CD4-positive, alpha-beta T cell treated with Interleukin-6 at 100 ng/mL for 8 hours (primary cell): ENCODE measurements at places on chromosomes 4 and X.
A peak's percentile ranks its signal among the peaks of the same experiment; 100 is the strongest.

DNA sequence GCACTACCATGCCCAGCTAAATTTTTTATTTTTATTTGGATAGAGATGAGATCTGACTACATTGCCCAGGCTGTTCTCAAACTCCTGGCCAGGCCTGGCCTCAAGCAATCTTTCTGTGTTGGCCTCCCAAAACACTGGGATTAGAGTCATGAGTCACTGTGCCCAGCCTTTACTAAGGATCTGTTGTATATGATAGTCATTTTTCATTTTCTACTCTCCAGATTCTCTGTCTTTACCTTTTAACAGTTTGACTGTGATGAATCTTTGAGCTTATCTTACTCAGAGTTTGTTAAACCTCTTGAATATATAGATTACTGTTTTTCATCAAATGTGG is 161.8 kb downstream of the FNIP2 start:
- DNase-seq: no peak

GRCh38 chrX:115892787-115893671 is 277.5 kb upstream of the AGTR2 start:
- DNase-seq: peak; percentile 44

- DNase-seq: no peak
Observed at GRCh38 chrX:154401045-154401799, 3.0 kb downstream of the RPL10 start.

GRCh38 chrX:131595120-131595519 is 51.2 kb downstream of the OR13H1 start:
- DNase-seq: no peak

- no peak for DNase-seq
Observed at GRCh38 chrX:109660435-109661143, 35.6 kb upstream of the KCNE5 start.

DNA sequence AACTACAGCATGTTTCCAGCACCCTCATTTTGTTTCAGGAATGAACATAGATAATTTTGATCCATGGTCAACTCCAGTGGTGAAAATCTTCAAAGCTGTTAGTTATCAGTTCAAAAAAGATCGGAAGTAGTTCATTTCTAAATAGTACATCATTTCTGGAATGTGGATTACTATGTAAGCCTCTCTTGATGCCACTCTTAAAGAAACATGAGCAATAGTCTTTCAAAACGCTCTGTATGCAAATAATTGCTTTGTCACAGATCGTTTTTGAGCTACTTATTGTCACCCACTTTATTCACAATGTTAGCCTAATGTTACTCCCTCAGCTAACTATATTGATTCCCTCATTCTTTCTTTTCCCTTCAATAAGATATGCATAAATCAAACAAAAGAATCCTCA is 65.7 kb downstream of the NEIL3 start:
- DNase-seq: no peak

- DNase-seq: no peak
Observed at GRCh38 chr4:102599455-102599854, 98.3 kb downstream of the NFKB1 start.

DNA sequence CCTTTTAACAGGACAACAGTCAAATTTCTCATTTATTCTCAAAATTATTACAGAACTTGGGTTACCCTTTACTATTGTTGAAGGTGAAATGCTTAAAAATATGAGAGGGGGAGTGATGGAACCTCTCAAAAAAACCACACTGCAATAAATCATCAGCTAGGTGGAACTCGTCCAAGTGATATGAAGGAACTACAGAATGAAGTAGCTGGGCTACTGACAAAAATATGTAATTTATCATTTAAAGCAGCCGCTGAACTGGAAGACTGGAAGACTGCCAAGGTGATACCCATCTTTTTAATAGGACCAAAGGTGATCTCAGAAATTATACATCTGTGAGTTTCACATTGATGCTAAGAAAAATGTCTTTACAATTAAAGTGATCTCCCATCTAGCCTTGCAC is 597.7 kb upstream of the TENM3 start:
- no peak for DNase-seq

DNA sequence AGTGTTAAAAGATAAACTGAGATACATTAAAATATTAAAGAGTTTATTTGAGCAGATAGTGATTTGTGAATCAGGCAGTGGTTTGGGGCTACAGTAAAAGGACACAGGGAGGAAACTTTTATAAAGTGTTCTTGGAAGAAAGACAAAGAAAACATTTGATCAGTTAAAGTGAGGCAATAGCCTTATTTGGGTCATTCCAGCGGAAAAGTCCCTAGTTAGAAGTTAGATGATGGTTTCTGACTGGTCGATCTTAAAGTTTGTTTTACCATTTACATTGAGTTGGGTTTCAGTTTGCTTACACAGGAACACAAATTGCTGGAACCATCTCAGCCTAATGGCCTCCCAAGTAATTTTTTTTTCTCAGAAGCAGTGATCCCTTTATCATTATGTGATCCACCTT is 69.7 kb downstream of the PPP1R2C start:
- DNase-seq: no peak

- no peak for DNase-seq
Observed at GRCh38 chrX:20547611-20548051, 280.9 kb upstream of the RPS6KA3 start.

- no peak for DNase-seq
Observed at GRCh38 chrX:42746606-42747005, 31.4 kb downstream of the PPP1R2C start.
